ENCODE measurements at places on chromosomes 2 and 18. TPM values are rescaled to one million over a fixed set of nuclear protein-coding genes. Genes with fewer than 3 reads are reported as not detected.

The TUBA4B gene
- total RNA-seq, result not detected

The SP9 gene
- total RNA-seq, result not detected

The SLC1A4 gene
- total RNA-seq, result 50.3 TPM

The FHOD3 gene
- 34.1 TPM for total RNA-seq

The POTEC gene
- not detected for total RNA-seq

The ELMOD3 gene
- 19.2 TPM for total RNA-seq

The MRO gene
- total RNA-seq, result 1.5 TPM

DNA sequence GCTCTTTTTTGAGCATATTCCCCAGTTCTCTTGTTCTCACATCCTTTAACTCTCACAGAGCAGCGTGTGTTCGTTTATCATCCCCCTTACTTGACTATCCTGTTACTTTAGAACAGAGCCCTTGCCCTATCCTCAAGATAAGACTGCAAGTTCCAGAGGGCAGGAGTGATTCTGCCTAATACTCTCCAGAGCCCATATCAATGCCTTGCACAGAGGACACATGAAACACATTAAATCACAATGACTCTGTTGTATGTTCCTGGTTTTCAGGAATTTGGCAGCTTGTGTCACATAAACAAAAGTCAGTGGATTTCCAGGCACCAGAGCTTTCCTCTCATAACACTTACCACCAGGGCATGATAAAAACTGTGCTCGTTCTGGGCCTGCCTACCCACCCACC is 156.7 kb downstream of the RNF144A start:
- H3K27me3 ChIP-seq, result no peaks in the 10 kb centered on the region
- DNase-seq, result no peak
- H3K36me3 ChIP-seq, result no peaks in the 10 kb centered on the region
- H3K4me3 ChIP-seq, result no peak overlapping the region
- no peaks in the 10 kb centered on the region for H3K4me1 ChIP-seq

GRCh38 chr18:23223641-23224040 is 88.4 kb downstream of the CABLES1 start:
- no peak overlapping the region for H3K27ac ChIP-seq
- no peak overlapping the region for H3K4me3 ChIP-seq
- no peaks in the 10 kb centered on the region for H3K36me3 ChIP-seq
- no peaks in the 10 kb centered on the region for H3K27me3 ChIP-seq
- H3K4me1 ChIP-seq, result peaks cover 13% of the 10 kb centered on the region

DNA sequence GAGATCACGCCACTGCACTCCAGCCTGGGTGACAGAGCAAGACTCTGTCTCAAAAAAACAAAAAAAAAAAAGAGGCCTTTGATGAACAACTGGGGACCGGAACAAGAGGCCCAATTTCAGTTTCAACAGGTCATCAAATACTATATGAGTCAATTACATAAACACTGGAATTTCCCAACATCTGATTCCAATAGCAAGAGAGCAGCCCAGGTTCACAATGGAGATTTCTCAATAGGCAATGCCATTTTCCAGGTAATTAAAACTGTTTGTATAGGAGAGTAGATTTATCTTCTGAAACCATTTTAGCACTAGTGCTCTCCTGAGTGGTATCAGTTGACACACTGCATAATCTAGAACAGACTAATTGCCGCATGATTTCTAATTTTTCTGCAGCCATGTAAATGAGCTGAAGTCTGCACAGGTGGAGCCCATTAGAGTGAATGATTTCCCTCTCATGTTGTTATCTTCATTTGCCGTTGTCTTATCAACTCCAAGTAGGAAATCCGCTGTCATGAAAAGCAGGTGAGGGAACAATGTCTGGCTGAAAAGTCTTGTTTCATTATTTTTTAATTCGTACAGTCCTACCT is 264.1 kb upstream of the MEIS1 start:
- H3K4me3 ChIP-seq, result no peak overlapping the region
- no peaks in the 10 kb centered on the region for H3K4me1 ChIP-seq
- no peaks in the 10 kb centered on the region for H3K36me3 ChIP-seq
- no peaks in the 10 kb centered on the region for H3K27me3 ChIP-seq

DNA sequence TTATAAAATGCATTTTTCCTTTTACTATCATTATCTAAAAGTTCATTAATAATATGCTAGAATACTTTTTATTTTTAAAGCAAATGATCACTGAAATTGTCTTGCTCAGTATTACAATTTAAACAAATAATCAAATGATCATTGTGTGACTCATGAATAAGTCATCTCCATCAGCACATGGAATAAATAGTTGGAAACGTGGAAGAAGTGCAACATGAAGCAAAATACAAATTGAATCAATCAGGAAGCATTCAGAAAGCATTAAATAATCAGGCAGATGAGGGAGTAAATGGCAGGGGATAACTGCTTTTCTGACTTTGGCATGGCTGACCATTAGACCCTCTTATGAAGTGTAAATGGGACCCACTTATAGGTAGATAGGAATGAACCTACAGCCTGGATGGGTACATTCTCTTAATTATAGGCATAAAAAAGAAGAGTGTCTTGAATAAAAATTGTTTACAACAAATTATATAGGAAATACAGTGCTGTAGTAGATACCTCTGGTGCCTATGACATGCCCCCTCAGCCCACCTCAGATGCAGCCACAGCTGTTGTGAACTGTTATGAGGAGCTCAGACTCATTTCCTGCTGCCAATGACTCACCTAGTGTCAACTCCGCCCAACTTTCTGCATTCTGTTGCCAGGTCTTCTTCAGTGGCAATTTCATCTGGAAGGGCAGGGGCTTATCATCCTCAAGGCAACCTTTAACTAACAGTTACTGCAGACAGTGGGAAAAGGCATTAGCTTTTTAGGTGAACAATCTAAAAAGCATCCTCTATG is 936.0 kb downstream of the TRIB2 start:
- no peaks in the 10 kb centered on the region for H3K36me3 ChIP-seq
- DNase-seq, result no peak
- no peak overlapping the region for H3K27ac ChIP-seq
- H3K4me3 ChIP-seq, result no peak overlapping the region
- H3K4me1 ChIP-seq, result no peaks in the 10 kb centered on the region

GRCh38 chr2:101328474-101329007 is 20.0 kb upstream of the RNF149 start:
- no peaks in the 10 kb centered on the region for H3K4me1 ChIP-seq
- no peaks in the 10 kb centered on the region for H3K36me3 ChIP-seq
- no peak overlapping the region for H3K4me3 ChIP-seq
- H3K27me3 ChIP-seq, result no peaks in the 10 kb centered on the region
- DNase-seq, result no peak

DNA sequence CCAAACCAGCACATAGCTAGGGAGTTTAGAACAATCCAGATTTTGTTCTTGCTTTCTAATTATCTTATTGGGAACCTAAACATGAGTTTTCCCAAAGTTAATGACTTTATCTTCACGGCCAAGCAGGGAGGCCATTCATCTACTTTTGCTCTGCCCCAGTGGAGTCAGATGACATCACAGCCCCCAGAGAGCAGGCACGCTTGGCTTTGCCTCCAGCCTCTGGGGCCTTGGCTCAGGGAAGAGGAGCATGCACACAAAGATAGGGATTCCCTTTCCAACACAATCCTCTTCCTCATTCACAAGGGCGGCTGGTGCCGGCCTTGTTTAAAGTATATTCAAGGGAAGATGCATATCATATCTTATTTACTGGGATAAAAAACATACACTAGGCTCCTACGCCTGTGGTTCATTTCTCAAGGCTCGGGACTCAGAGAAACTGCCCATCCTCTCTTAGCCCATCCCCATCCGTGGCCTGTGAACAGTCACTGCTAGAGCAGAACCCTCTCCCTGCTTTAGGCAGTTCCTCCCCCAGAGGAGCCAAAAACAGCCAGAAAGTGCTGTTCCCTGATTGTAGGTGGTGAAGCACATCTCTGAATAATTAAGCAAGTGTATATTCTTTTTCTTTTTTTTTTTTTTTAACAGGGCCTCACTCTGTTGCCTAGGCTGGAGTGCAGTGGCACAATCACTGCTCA is 21.2 kb downstream of the TGFA start:
- no peaks in the 10 kb centered on the region for H3K4me1 ChIP-seq
- H3K4me3 ChIP-seq, result no peak overlapping the region

DNA sequence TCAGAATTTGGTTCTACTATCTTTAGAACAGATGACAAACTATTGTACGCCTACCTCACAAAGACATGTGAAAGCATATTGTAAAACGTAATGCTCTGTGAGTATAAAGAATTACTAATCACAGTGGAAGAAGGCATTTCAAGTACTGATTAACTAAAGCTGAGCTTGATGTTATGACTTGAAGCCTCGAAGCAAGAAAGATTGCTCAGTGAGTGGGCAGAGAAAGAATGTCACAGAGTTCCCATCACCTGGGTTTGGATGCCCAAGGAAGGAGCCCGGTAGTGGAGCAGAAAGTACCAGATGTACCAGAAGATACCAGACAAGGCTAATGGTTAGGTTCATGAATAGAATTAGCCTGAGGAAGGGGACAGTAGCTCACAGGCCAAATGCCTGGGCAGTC is 39.5 kb upstream of the FAM110C start:
- H3K4me1 ChIP-seq, result no peaks in the 10 kb centered on the region
- H3K27ac ChIP-seq, result no peak overlapping the region
- no peaks in the 10 kb centered on the region for H3K27me3 ChIP-seq
- DNase-seq, result no peak

DNA sequence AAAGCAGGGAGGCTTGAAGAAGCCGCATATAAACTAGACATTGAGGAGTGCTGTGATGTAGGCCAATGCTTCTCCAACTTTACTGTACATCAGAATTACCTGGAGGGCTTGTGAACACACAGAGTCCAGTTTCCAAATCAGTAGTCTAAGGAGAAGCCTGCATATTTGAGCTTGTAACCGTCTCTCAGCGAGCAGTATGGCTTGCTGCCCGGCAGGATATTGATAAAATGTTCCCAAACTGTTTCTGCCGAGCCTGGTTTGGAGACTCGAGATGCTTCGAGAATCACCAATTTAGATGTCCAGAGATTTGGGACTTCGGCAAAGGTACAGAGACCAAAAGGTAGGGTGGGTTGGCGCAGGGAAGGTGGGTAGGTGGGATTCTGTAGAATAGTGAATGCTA is 11.0 kb upstream of the RAB31 start:
- H3K4me3 ChIP-seq, result no peak overlapping the region
- no peak for DNase-seq
- no peaks in the 10 kb centered on the region for H3K27me3 ChIP-seq
- H3K36me3 ChIP-seq, result no peaks in the 10 kb centered on the region

- H3K27ac ChIP-seq, result peak within 1 kb of the TSS; percentile 12
- H3K27me3 ChIP-seq, result no peaks in the 10 kb centered on the region
- peak within 1 kb of the TSS; percentile 55 for H3K4me3 ChIP-seq
- DNase-seq, result no peak
- H3K4me1 ChIP-seq, result no peaks in the 10 kb centered on the region
- H3K36me3 ChIP-seq, result no peaks in the 10 kb centered on the region
Measured at GRCh38 chr2:182426918-182427240, at the start of gene PDE1A. PDE1A (minus strand) TSS chr2:182427036.

GRCh38 chr2:187918996-187919821 is 365.0 kb upstream of the TFPI start:
- no peak overlapping the region for H3K4me3 ChIP-seq
- H3K27ac ChIP-seq, result no peak overlapping the region
- DNase-seq, result no peak
- no peaks in the 10 kb centered on the region for H3K36me3 ChIP-seq
- H3K27me3 ChIP-seq, result no peaks in the 10 kb centered on the region
- no peaks in the 10 kb centered on the region for H3K4me1 ChIP-seq

- no peaks in the 10 kb centered on the region for H3K4me1 ChIP-seq
- no peak for DNase-seq
- no peak overlapping the region for H3K27ac ChIP-seq
- no peak overlapping the region for H3K4me3 ChIP-seq
Measured at GRCh38 chr2:220227266-220227920, 600.0 kb downstream of the SLC4A3 start.

DNA sequence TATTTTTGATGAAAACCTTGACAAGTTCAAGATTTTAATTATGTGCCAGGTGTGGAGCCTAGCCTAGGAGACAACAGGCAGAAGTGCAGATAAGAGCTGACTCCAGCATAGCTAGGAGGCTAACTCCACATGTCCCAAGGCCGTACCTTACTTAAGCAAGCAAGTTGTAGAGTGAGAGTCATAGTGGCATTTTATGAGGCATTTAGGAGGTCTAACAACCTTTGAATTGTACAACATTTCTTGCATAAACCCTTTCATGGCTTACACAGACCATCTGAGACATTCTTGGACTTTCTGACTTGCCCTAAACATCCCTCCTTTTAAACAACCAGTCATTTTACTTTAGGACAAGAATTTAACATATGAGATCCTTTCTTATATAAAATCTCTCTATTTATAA is 8.3 kb upstream of the SUCLG1 start:
- no peaks in the 10 kb centered on the region for H3K36me3 ChIP-seq
- no peak overlapping the region for H3K4me3 ChIP-seq
- H3K27me3 ChIP-seq, result no peaks in the 10 kb centered on the region
- no peak overlapping the region for H3K27ac ChIP-seq
- no peak for DNase-seq

- H3K4me1 ChIP-seq, result no peaks in the 10 kb centered on the region
- no peak overlapping the region for H3K4me3 ChIP-seq
- no peak overlapping the region for H3K27ac ChIP-seq
- no peak for DNase-seq
- H3K27me3 ChIP-seq, result no peaks in the 10 kb centered on the region
Measured at GRCh38 chr2:170446078-170446477, 268.1 kb downstream of the MYO3B start.

- no peak overlapping the region for H3K27ac ChIP-seq
- no peaks in the 10 kb centered on the region for H3K27me3 ChIP-seq
- H3K36me3 ChIP-seq, result peaks cover 65% of the 10 kb centered on the region
- H3K4me1 ChIP-seq, result no peaks in the 10 kb centered on the region
Measured at GRCh38 chr2:127942002-127942401, 56.2 kb upstream of the AMMECR1L start.

DNA sequence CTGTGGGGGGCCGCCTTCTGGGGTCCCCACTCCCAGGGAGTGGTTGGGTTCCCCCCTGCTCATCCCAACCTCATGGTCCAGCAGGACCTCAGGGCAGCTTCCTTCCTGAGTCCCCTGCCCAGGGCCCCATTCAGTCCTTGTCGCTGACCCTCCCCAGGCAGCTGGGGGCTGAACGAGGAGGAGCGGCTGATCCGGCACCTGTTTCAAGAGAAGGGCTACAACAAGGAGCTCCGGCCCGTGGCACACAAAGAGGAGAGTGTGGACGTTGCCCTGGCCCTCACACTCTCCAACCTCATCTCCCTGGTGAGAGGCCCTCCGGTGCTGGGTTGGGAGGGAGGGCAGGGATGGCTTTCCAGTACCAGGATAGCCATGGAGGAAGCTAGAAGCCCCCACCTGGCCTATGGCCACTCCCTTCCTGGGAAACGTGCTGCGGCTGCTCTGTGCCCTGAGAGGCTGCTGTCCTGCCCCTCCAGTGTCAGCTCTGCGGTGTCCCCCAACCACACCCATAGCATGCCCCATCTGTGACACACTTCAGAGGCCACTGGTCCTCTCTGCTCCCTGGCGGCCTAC is 497 bp downstream of the CHRND start:
- peak; percentile 56 for DNase-seq
- peak overlapping the region; percentile 98 for H3K27ac ChIP-seq
- H3K27me3 ChIP-seq, result peaks cover 12% of the 10 kb centered on the region
- peaks cover 24% of the 10 kb centered on the region for H3K36me3 ChIP-seq
